RWPE1 (cell line): ENCODE measurements at places on chromosomes 1 and 21.

DNA sequence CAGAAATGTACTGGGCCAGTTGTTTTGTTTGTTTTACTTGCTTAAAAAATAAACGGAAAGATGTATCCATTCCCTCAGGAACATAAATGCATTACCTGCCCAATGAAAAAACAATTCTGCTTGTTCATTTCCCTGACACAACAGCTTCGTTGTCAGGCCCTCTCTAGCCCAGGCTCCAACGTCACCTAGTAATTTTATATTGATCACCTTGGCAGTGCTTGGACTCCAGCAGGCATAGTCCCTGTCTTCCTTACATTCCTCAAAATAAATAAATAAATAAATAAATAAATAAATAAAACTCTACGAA is 1.2 kb downstream of the CEP170 start:
- DNase-seq, result no peak

GRCh38 chr1:1157033-1157365 is 16.7 kb upstream of the TTLL10 start:
- no peak for DNase-seq

DNA sequence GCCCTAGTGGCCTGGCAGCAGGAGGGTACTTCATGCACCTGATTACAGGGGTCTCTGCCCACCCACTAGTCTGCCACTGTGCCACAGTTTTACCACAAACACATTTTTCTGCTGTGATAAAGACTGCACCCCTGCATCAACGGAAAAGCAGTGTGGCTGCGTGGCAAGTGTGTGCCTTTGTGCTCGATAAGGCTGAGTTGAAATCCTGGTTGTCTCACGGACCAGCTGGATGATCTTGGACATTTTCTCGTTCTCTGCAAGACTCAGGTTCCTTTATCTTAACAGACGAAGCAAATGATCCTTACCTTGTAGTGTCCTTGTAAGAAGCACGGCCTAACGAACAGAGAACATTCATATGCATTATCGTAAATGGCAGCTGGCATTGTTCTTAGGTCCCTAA is 10.2 kb downstream of the GRHL3 start:
- DNase-seq, result no peak

- DNase-seq, result no peak
Measured at GRCh38 chr1:8174807-8175206, 143.1 kb upstream of the SLC45A1 start.

DNA sequence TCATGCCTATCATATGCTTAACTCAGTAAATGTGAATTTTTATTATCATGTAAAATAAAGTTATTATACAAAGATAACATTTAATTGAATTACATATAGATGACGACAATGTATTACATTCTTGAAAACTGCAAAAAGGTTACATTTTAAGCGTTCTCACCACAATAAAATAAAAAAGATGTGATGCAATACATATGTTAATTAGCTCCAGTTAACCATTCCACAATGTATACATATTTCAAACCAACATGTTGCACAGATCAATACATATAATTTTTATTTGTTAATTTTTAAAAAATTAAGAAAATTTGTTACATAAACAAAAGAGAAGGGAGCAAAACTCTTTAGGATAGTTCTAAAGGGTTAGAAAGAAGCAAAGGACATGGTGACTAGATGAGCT is 183.7 kb downstream of the VAV3 start:
- DNase-seq, result no peak

- DNase-seq, result no peak
Measured at GRCh38 chr1:60731321-60731720, 351.0 kb upstream of the NFIA start.
